Smooth muscle cell of trachea (primary cell): ENCODE measurements at places on chromosomes 3 and 15. TPM values are rescaled to one million over a fixed set of nuclear protein-coding genes. Genes with fewer than 3 reads are reported as not detected.

DNAH12 gene
- total RNA-seq = under 0.01 and 0.17 TPM in 2 replicates

SRGAP3 gene
- 6.1 and 7.8 TPM in 2 replicates for total RNA-seq

NECTIN3 gene
- 73.0 and 75.8 TPM in 2 replicates for total RNA-seq

FGF7 gene
- 203 and 278 TPM in 2 replicates for total RNA-seq

SH3GL3 gene
- 0.17 and 0.29 TPM in 2 replicates for total RNA-seq
